AG09319 (cell line): ENCODE measurements at places on chromosomes 5 and 9.

DNA sequence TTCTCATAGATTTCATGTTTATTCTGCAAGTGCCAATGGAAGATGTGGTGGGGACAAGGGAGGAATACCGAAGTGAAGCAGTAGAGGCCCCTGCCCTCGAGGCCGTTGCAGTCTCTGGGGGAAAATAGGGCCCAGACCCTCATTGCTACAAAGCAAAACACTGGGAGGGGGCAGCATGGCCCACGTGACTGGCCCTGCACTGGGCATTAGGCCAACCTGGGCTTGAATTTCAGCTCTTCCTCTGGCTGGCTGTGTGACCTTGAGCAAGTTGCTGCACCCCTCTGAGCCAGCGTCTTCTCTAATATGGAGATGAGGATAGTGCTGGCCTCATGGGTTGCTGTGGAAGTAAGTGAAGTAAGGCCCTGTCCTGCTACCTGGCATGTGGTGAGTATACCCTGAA is 709 bp upstream of the SYNPO start:
- DNase-seq = no peak

- DNase-seq = no peak
These were observed 415 bp downstream of the XRCC4 start for GRCh38 chr5:83077662-83078261.

DNA sequence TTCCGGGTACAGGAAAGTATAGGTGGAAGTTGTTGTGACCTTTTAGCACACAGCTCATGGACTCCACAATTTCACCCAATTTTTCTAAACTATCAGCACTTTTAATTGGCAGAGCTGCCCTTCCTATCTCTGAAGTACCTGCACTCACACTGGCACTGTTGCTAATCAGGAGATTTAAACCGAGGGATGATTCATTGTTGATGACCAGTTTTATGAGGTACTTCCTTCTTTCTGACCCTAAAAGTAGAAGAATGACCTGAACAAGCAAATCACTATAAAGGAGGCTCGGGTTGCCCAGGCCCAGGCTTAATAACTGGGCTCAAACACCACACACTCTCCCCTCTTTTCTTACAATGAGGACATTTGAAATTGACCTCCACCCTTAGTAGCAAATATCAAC is 105.9 kb downstream of the KCNN2 start:
- DNase-seq = no peak

GRCh38 chr9:19387317-19387716 is 7.3 kb upstream of the RPS6 start:
- DNase-seq = no peak

GRCh38 chr9:20335668-20336332 is 286.5 kb downstream of the MLLT3 start:
- no peak for DNase-seq

DNA sequence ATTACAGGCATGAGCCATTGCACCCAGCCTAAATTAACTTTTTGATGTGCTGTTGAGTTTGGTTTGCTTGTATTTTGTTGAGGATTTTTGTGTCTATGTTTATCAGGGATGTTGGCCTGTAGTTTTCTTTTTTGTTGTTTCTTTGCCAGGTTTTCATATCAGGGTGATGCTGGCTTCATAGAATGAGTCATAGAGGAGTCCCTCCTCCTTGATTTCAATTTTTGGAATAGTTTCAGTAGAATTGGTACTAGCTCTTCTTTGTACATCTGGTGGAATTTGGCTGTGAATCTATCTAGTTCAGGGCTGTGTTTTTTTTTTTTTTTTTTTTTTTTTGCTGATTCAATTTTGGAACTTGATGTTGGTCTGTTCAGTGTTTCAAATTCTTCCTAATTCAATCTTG is 1164.3 kb upstream of the DMAC1 start:
- no peak for DNase-seq

- no peak for DNase-seq
These were observed 50.0 kb downstream of the ATPSCKMT start for GRCh38 chr5:10199692-10200091.

GRCh38 chr5:150642567-150642927 is 2.1 kb downstream of the SYNPO start:
- DNase-seq = peak; percentile 54

GRCh38 chr5:55832446-55832845 is 18.7 kb upstream of the IL31RA start:
- no peak for DNase-seq

DNA sequence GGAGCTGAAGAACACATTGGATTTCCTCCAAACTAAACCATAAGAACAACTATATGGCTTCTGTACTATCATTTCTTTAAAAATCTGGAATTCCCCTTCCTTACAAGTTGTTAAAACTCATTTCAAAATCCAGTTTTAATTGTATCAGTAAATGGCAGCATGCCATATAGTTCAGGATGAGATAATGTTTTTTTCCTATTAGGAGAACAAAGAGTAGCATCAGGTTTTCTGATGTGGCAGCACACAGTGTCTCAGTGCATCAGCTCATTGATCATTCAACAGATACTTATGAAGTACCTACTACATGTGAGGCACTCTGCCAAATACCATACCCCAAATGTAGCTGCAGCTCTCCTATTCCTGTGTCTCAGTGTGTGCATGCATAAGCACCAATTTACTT is 161.1 kb downstream of the EPB41L4A start:
- no peak for DNase-seq

DNA sequence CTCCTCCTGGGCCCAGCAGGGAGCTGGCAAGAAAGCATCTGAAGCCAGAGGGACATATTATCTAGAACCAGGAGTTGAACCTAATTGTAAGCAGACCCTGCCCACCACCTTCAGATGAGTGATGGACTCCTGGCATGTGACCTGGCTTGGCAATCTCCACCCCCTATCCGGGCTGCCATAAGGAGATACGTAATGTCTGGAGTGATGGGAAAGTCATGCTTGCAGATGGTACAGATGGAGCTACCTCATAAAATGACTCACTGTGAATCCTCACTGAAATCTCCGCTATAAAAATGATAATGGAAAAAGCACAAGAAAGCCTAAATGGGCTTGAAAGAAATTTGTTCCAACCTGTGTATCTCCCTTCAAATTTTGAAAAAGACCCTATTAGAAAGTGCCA is 157.5 kb downstream of the DMRT2 start:
- no peak for DNase-seq

DNA sequence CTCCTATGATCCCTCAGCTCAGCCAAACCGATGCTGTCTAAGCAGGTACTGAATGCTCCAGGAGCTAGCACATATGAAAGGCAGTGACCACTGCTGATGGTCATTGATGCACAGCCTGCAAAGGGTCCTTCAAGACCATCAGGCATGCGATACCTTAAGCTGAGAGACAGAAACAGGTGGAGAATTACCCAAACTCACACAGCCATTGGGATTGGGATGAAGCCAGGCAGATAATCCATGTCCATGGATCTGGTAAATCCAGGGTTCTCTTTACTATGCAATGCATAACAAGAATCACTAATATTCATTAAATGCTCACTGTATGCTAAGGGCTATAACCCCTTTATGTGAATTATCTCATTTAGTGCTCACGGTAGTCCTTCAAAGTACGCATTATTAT is 36.2 kb downstream of the RAPGEF1 start:
- no peak for DNase-seq

DNA sequence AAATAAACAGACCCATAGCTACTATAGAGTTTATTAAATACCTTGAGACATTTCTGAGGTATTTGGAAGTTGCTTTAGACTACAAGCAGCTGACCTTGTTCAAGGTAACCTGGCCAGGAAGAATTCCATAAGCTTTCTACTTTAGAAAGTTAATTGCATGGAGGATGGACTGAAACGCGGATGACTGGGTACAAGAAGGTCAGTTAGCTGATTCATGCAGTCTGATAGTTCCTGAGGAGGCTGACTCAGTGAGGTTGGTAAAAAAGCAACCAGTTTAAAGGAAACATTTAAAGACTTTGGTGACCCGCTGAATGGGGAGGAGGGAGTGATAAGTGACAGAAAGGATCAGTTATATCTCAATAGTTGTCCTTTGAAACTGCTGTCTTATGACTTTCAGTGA is 670.1 kb upstream of the CDH9 start:
- DNase-seq = no peak

DNA sequence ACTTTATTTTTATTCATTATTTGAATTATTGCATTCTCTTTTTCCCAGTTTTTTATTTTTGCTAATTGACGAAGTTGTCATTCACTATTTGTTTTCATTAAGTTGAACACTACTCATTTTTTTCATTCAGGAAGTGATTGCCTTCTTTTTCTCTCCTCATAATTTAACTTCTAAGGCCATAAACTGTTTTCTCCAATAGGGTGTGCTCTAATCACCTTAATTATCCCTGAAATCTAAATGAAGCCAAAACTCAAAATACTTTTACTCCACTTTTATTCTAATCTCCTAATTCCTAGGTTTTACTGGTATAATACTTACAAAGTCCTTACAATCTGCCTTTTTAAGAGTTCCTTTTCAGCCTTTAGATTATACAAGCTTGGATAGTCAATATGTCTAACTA is 2.9 kb upstream of the OR13C2 start:
- DNase-seq = no peak

DNA sequence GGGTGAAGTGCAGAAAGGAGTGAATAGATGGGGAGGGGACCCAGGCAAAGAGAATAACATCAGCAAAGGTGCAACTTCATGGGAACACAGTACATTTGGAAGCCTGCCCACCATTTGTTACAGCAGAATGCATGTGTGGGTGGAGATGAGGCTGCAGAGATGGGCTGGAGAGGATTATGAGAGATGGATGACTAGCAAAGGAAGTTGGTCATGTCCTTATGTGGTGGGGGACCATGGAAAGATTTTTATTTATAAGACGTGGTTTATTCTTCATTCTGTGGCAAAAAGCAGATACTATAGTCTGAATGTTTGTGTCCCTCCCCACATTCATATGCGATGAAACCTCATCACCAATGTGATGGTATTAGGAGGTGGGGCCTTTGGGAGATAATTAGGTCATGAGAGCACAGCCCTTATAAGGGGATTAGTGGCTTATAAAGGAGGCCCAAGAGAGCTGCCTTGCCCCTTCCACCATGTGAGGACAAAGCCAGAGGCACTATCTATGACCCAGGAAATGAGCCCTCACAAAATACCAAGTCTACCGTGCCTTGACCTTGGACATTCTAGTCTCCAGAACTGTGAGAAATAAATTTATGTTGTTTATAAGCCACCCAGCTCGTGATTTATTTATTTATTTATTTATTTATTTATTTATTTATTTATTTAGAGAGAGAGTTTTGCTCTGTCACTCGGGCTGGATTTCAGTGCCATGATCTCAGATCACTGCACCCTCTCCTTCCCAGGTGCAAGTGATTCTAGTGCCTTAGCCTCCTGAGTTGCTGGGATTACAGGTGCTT is 483.7 kb downstream of the RAB3C start:
- DNase-seq = no peak
